ENCODE measurements at places on chromosomes 7 and 10.

DNA sequence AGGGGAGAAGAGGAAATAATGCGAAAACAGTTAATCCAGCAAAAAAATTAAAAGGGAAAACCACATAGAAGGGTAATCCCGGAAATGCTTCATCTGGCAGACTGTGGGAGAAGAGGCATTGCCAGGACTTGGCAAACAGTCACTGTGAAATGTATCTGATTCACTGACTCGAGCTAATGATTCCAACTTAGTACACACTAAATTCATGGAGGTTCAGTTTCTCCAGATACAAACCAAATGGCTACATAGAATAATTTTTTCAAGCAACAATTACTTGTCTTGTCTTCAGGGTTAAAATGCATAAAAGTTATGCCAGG, 36.4 kb downstream of the GDI2 start:
- DNase-seq: no peak

DNA sequence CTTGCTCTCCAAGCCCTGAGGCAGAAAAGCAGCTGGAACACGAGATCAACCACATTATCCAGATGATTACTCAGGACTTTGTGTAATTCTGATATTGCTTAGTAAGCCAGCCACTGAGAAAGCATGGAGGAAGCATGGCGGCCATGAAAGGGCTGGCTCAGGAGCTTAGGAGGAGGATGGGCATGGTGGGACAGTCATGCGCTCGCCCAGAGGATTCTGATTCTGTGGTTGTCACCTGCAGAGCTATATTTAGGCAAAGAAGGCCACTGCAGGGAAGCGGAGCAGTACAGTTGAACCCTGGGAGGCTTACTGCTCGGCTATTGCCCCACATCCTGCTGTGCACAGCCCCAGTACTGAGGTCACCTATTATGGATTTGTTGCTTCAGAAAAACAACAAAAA, 128.8 kb upstream of the DNAJB12 start:
- DNase-seq: no peak

DNA sequence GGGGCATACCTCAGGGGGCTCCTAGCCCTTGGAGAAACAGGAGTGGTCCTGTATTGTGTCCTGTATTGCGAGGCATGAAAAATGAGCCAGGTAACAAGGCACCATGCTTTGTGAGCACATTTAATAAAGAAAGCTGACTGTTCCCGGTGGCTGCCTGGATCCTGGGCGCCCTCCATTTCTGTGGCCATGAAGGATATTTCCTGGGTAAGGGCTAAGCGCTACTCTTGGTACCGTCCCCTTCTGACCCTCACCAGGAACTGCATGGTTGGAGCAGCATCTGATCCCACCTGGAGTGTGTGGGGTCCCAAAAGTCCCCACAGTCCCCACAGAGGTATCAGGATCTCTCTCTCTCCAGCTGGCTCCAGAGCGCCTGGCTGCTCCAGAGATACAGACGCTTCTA, 139.5 kb downstream of the MAPK8 start:
- no peak for DNase-seq

- DNase-seq: no peak
Measured at GRCh38 chr10:112208997-112209396, 25.4 kb upstream of the GPAM start.

GRCh38 chr7:45064047-45064725, 24.6 kb downstream of the NACAD start:
- no peak for DNase-seq

- no peak for DNase-seq
Measured at GRCh38 chr10:58579011-58579655, 66.5 kb downstream of the BICC1 start.

- no peak for DNase-seq
Measured at GRCh38 chr7:134750083-134751062, 29.1 kb upstream of the CALD1 start.

GRCh38 chr7:56007891-56008290, 43.4 kb downstream of the PSPH start:
- DNase-seq: no peak

- no peak for DNase-seq
Measured at GRCh38 chr10:133006806-133007205, 64.4 kb upstream of the CFAP46 start.

DNA sequence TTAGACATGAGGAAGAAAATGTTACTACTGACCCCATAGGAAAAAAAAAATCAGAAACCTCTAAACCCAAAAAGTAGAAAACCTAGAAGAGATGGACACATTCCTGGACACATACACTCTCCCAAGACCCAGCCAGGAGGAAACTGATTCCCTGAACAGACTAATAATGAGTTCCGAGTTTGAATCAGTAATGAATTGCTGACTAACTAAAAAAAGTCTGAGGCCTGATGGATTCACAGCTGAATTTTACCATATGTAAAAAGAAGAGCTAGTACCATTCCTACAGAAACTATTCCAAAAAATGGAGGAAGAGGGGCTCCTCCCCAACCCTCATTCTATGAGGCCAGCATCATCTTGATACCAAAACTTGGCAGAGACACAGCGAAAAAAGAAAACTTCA, 75.8 kb downstream of the HBP1 start:
- DNase-seq: no peak

- no peak for DNase-seq
Measured at GRCh38 chr7:521221-522070, 1.8 kb upstream of the PDGFA start.

- no peak for DNase-seq
Measured at GRCh38 chr7:13743226-13743625, 246.2 kb downstream of the ETV1 start.

DNA sequence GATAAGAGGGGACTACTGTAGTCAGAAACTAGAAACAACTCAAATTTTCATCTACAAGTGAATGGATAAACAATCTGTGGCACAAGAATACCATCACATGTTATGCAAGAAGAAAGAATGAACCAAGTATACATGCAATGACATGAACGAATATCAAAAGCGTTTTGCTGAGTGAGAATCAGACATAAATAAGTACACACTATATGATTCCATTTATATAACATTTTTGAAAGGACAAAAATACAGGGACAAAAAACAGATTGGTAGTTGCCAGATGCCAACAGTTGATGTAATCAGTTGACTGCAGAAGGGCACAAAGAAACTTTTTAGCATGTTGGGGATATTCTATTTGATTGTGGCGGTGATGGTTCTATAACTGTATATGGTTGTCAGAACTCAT, 33.6 kb downstream of the CTNNA3 start:
- DNase-seq: no peak

- no peak for DNase-seq
Measured at GRCh38 chr7:5276611-5277010, 6.1 kb upstream of the SLC29A4 start.

DNA sequence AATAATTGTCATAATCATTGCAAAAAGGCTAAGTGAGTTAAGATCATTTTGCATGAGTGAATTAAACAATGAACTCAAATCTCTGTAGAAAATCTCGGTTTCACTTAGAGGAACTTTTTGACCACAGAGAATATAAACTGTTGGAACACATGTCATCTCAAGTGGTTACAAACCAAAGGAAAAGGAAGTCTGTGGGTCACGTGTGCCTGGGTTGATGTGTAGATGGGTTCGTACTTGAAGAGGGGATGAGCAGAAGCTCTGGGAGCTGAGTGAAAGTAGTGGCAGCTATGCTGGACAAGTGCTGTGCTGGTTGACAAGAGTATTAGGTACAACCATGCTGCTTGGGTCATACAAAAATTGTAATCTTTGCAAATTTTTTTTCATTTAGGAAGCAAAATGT, 35.0 kb downstream of the GLRX3 start:
- DNase-seq: no peak

DNA sequence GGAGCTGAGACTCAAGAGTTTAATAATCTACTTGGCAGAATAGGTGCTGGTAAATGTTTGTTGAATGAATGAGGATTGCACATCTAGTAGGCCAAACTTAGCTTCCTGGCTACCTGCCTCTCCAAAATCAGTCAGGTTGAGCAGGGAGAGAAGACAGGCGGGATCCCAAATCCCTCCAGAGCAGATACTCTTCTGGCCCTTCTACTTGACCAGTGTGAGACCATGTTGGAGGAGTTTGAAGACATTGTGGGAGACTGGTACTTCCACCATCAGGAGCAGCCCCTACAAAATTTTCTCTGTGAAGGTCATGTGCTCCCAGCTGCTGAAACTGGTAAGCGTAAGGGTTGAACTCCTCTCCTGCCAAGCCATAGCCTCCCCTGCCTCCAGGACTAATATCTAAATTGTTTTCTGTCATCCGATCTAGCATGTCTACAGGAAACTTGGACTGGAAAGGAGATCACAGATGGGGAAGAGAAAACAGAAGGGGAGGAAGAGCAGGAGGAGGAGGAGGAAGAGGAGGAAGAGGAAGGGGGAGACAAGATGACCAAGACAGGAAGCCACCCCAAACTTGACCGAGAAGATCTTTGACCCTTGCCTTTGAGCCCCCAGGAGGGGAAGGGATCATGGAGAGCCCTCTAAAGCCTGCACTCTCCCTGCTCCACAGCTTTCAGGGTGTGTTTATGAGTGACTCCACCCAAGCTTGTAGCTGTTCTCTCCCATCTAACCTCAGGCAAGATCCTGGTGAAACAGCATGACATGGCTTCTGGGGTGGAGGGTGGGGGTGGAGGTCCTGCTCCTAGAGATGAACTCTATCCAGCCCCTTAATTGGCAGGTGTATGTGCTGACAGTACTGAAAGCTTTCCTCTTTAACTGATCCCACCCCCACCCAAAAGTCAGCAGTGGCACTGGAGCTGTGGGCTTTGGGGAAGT, 2.2 kb upstream of the MBLAC1 start:
- no peak for DNase-seq

DNA sequence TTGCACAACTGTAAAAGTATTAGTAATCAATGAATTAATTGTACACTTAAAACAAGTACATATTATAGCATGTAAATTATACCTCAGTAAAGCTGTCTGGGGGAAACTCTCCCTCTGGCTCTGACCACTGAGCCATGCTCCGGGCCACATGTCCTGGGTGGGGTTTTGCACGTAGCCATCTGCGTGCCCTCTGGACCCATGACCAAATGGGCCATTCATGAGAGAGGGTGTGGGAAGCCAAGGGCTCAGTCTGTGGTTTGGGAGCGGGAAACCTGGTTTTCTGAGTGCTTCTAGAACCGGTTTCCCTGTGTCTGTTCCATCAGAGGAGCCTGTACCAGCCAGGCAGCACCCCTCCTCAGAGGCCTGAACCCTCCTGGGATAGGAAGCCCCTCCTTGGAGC, 143.2 kb downstream of the SH3PXD2A start:
- DNase-seq: no peak

GRCh38 chr7:137704723-137705122, 142.1 kb downstream of the DGKI start:
- DNase-seq: no peak

- no peak for DNase-seq
Measured at GRCh38 chr7:83119026-83119382, 43.7 kb downstream of the PCLO start.

- DNase-seq: no peak
Measured at GRCh38 chr10:58648131-58648530, 135.5 kb downstream of the BICC1 start.

DNA sequence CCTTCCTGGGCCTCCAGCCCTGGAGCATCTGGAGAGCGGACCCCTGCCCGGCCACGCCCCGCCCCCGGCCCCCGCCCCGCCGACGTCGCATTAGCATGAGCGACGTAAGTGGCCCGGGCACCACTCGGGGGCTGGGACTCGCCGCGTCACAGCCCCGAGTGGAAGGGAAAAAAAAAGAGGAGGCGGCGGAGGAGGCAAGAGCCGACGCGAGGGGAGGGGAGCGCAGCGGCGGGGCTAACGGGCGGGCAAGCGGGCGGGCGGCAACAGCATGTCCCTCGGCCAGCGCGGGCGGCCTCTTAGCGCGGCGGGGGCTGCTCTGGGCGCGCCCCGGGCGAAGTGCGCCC, at the start of gene SLC18A3:
SLC18A3 (plus strand) TSS at position 197 of the 344 bp plus-strand sequence. CDS start 431 bp downstream, outside the sequence.
- no peak for DNase-seq

- no peak for DNase-seq
Measured at GRCh38 chr7:49443515-49443914, 329.9 kb upstream of the VWC2 start.

- DNase-seq: no peak
Measured at GRCh38 chr7:140587243-140587642, 53.4 kb downstream of the DENND2A start.

DNA sequence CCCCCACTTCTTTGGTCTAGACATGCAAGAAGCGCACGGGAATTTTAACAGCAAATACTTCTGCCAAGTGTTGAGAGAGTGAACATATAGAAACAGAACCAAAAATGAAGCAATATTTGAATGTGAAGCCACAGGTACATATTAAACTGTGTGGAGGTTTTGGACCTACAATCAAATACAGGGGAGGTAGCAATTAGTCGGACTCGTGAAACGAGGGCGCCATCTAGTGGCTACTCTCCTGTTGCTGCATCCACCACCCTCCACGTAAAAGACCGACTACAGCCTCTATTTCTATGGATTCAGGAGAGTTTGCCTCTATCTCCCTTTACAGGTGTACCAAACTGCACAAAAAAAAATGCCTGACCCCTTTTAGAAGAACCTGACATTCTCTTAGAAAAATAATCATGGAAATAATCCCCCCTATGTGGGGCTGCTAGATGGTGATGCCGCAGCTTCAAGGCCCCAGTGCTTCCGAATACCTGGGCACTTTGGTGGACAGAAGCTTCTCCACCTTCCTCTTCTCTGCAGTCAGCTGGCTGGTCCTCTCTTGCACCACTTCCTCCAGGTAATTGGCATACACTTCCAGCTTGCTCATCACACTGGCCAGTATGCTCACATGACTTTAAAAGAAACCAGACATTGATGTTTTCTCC, 31.7 kb downstream of the TECTB start:
- DNase-seq: peak; percentile 51

- DNase-seq: no peak
Measured at GRCh38 chr10:95242581-95243317, 48.1 kb downstream of the PDLIM1 start.

DNA sequence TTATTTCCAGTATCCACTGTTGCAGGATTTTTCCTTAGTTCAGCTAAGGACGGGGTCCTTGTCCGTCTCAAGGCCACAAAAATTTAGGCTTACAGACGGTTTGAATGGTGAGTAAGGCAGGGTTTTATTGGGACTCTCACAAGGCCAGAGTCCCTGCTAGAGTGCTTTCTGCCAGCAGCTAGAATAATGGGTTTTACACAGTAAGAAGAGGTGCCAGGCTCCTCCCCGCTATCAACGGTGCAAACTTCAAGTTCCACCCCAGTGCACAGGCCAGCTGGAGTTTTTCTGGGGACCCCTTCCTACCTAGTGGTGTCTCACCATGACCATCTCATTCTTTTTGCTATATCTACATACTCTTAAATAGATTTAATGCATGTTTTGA, 198.5 kb upstream of the KCTD7 start:
- no peak for DNase-seq

GRCh38 chr10:87675396-87676376, 16.0 kb downstream of the PAPSS2 start:
- no peak for DNase-seq

GRCh38 chr7:38273286-38273995, at the start of gene TARP:
Gene TARP, minus strand, starts transcription at chr7:38273636.
- no peak for DNase-seq

GRCh38 chr7:130356121-130356875, 11.7 kb downstream of the CPA5 start:
- DNase-seq: peak; percentile 83
